GM03348 (cell line): ENCODE measurements at places on chromosomes 12 and 14.
A peak's percentile ranks its signal among the peaks of the same experiment; 100 is the strongest.

DNA sequence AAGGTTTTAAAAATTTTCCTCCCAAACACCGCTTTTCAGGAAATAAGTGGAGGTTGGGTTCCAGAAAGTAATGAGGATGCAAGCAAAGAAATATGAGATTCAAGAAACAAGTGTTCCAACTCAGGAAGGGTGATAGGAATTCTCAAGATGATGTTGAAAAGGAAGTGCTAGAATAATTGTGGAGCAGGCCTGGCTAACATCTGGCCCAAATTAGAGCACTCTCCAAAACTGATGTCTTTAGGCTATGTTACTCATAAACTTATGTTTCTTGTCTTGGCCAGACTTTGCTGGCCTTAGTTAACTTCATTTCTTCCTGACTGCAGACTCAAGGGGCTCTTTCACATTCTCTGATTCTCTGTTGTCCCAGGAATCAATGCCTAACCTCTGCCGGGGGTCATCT is 116.3 kb downstream of the TMTC3 start:
- peak; percentile 50 for DNase-seq

DNA sequence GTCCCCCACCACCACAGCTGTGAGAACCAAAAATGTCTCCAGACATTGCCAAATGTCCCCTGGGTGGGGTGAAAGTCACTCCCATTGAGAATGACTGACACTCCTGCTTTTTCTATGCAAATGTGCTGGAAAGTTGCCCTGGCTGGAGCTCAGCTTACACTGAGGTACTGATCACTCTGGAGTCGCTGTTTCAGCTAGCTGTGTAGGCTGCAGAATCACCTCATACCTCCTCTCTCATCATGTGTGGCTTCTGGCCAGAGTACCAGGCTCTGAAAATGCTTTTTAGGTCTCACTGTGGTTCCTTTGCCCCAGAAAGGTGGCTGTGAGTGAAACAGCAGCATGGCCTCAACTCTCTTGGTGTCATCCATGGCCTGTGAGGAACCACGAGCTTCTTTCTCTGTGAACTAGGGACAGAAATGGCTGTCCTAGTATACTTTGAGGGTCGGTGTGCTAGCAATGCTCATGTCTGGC is 414.4 kb downstream of the DPF3 start:
- DNase-seq: no peak

- peak; percentile 74 for DNase-seq
These were observed 576 bp downstream of the SYNE3 start for GRCh38 chr14:95515596-95516552.

DNA sequence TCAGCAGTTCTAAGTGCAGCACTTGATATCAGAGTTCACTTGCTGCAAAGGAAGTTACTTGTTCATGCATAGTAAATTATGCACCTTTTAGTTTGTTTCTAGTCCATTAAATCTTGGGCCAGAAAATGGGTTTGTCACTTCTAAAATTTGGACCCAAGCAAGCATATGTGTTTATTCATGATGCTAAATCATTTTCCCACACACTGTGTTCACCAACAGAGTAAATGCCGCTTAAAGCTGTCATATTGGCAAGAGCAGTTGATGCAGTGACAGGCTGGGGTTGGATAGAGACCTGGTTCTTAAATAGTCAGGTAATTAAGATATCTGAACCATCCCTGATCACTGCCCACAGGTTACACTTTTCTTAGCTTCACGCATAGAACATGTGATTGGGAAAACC is 409.7 kb downstream of the EGLN3 start:
- DNase-seq: no peak

DNA sequence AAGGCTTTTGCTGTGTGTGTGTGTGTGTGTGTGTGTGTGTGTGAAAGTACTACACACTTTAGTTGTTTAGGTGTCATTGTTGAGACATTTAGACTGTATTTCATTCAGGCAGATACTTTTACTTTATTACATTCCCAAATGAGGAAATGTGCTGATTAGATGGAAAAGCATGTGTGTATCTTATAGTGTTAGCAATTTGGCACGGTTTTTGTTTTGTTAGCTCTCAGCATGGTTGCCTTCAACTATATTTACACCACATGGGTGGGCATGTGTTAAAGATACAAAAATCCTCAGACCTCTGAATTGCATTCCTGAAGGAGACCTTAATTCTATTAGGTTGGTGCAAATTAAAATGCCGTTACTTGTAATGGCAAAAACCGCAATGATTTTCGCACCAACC is 879.5 kb downstream of the DIO2 start:
- no peak for DNase-seq

GRCh38 chr12:104990950-104991349 is 4.8 kb downstream of the NOPCHAP1 start:
- no peak for DNase-seq

DNA sequence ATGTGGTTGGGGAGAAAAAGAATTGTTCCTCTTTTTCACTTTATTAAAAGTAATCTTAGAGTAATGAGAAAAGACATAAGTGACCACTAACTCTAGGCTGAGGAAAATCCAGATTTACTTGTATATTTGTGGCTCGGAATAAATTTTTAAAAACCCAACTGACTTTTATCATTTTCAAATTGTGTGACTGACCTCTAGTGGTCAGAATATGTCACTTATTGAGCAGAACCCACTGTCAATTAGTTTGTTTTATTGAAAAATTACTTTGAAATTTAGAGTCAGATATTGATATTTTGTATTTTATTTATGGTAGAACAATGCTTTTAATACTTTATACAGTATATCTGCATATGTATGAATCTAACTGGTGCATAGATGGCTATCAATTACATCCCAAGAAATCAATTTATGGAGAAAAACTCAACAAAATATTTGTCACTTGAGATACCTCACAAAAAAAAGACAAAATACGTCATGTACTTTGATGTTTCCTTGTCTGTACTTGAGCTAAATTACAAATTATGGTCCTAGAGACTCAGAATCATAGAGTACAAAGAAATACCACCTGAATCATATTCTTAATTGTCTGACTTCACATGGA is 229.4 kb downstream of the CNTN1 start:
- peak; percentile 28 for DNase-seq

GRCh38 chr12:47995981-47996401 is 8.3 kb downstream of the COL2A1 start:
- DNase-seq: peak; percentile 31

- no peak for DNase-seq
These were observed 225.7 kb downstream of the NUAK1 start for GRCh38 chr12:105912882-105913678.

DNA sequence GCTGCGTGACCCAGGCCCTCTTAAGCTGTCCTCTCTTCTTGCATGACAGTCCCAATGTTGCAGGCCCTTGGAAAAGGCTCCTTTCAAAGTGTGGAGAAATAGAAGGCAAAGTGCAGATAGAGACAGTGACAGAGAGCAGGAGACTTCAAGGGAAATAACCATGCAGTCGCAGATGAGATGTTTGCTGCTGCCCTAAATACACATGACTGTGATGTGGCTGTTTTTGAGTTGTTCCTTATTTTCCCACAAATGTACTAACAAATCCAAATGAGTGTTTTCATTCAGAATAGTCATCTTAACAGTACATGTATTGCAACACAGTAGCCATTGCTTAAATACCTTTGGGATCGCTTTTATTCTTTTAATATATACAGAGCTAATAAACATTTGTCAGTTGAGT is 101.6 kb downstream of the SLC15A5 start:
- DNase-seq: no peak

DNA sequence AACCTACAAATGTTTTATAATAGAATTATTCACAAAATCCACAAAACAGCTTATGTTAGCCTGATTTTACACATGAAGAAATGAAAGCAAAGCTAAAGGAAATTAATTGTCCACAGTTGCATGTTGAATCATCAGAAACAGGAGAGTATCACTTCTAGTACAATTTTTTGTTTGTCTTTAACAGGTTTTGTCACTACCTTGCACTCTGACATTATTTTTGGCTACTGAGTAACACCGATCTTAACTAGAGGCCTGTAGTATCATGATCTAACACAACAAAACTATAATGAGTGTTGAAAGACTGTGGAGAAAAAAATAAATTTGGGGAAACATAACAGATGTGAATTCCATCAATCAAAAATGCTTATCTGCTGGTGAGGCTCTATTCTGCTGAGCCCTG is 60.1 kb downstream of the TAOK3 start:
- no peak for DNase-seq

GRCh38 chr14:105489542-105490266 is 1.3 kb upstream of the TEDC1 start:
- peak; percentile 71 for DNase-seq

GRCh38 chr12:54658306-54659264 is 10.4 kb upstream of the DCD start:
- DNase-seq: peak; percentile 64

GRCh38 chr14:23578560-23579310 is at the start of gene JPH4:
Gene JPH4, minus strand, starts transcription at chr14:23578790. Its CDS starts 1,337 bp downstream, at chr14:23577453.
- DNase-seq: no peak

DNA sequence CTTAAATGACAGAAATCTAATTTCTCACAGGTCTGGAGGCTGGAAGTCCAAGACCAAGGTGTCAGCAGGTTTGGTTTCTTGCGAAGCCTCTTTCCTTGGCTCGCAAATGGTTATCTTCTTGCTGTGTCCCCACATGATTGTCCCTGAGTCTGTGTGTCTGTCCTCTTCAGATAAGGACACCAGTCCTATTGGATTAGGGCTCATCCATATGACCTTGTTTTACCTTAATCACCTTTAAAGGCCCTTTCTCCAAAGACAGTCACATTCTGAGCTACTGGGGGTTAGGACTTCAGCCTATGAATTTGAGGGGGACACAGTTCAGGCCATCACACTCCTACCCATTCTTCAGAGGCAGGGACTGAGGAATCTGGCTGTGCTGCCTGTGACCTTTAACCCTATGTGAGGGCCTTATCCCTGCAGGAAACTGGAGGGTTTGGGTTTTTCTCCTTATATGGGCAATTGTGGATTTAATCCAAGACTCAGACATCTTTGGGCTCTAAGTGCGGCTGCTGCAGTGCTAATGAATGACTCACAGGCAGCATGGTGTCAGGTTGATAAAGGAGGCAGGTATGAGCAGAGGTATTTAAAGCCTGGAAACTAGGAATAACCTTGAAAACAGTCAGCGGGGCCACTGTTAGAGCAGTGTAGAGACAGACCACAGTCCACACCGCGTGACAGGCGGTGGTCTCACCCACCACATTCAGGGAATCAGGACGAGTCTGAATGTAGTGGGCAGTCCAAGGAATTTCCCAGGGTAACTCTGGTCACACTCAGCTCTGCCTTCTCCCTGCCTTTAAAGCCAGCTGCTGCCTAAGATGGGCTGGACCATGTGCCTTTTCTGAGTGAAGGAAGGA is 10.2 kb downstream of the TPCN1 start:
- DNase-seq: peak; percentile 24
